Progenitor cell of endocrine pancreas (in vitro differentiated cells): ENCODE measurements at places on chromosomes 1 and 21.
A peak's percentile ranks its signal among the peaks of the same experiment; 100 is the strongest.

- no peak overlapping the region for H3K27ac ChIP-seq
- H3K36me3 ChIP-seq = no peaks in the 10 kb centered on the region
- H3K27me3 ChIP-seq = no peaks in the 10 kb centered on the region
- no peak for DNase-seq
Measured at GRCh38 chr21:31012133-31013089, 25.9 kb downstream of the KRTAP19-8 start.

GRCh38 chr21:34808569-34809204 is 139.9 kb downstream of the CLIC6 start:
- DNase-seq = no peak
- peaks cover 8% of the 10 kb centered on the region for H3K4me1 ChIP-seq
- H3K36me3 ChIP-seq = peaks cover 14% of the 10 kb centered on the region
- no peak overlapping the region for H3K27ac ChIP-seq

GRCh38 chr1:207330011-207330710 is 8.7 kb downstream of the CD55 start:
- peaks cover 22% of the 10 kb centered on the region for H3K36me3 ChIP-seq
- no peak overlapping the region for H3K27ac ChIP-seq
- no peak for DNase-seq
- H3K4me3 ChIP-seq = no peak overlapping the region
- peaks cover 4% of the 10 kb centered on the region for H3K4me1 ChIP-seq

DNA sequence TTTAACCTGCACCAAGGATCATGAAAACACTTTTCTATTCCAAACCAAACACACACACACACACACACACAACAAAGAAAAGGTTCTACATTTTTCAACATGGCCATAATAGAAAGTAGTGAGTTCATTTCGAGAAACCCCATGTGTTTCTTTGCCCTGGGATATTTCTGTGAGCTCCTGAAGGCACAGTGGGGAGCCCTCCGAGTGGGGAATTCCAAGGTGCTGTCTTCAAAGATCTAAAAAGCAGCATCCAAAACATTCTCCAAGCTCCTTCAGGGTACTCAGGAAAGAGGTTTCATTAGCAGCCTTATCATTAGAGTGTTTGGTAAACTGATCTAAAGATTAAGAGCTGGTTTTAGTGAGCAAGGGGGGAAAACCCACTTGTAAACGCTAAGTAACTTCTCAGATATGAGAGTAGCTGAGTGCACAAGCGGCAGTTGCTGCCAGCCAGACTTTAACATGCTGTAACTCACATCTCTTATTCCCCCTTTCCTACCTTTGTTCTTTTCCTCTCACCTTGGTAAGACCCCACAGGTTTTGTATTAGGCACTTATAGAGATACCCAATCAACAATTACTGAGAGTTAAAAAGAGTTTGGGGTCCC is 38.3 kb downstream of the ZC3H11B start:
- no peaks in the 10 kb centered on the region for H3K27me3 ChIP-seq
- no peak for DNase-seq
- H3K4me1 ChIP-seq = peaks cover 31% of the 10 kb centered on the region
- peak overlapping the region; percentile 43 for H3K27ac ChIP-seq
- H3K4me3 ChIP-seq = no peak overlapping the region

DNA sequence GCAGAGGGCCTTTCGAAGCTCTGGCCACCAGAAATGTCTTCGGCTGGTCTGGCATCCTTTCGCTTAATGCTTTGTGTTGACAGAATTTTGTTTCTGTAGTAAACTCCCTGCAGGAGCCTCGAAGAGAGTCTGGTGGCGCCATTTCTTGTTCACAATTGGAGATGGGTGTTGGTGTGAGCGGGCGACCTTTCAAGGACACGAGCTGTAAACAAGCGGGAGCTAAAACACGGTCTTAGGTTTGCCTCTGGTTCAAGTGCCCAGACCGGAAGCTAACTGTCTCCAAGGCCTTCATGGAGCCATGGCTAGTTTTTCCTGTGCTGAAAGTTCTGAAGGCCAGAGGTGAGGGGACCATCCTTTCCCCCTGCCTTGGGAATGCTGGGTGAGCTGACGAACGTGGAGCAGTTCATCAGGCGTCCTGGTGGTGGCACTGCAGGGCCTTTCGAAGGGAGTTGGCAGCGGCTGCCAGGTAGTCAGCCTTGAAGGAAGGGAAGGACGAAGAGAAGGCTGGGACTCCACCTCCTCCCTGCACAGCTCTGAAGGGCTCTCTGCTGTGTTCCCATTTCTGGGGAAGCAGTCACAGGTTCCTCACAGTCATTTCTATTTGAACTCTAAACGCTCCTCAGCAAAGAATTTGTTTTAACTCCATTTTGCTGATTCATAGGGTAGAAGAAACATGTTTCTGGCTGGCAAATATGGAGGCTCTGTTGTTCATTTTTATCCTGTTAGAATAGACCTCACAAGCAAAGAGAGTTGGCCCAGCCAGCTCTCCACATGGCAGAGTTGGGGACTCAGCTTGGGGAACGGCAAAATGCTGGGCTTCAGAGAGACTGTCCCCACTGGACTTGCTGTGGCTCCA is 35.2 kb downstream of the URB2 start:
- peak overlapping the region; percentile 43 for H3K27ac ChIP-seq
- H3K4me3 ChIP-seq = no peak overlapping the region
- H3K4me1 ChIP-seq = no peaks in the 10 kb centered on the region
- no peaks in the 10 kb centered on the region for H3K27me3 ChIP-seq
- DNase-seq = peak; percentile 76
